ENCODE measurements at places on chromosomes 7 and 10.

DNA sequence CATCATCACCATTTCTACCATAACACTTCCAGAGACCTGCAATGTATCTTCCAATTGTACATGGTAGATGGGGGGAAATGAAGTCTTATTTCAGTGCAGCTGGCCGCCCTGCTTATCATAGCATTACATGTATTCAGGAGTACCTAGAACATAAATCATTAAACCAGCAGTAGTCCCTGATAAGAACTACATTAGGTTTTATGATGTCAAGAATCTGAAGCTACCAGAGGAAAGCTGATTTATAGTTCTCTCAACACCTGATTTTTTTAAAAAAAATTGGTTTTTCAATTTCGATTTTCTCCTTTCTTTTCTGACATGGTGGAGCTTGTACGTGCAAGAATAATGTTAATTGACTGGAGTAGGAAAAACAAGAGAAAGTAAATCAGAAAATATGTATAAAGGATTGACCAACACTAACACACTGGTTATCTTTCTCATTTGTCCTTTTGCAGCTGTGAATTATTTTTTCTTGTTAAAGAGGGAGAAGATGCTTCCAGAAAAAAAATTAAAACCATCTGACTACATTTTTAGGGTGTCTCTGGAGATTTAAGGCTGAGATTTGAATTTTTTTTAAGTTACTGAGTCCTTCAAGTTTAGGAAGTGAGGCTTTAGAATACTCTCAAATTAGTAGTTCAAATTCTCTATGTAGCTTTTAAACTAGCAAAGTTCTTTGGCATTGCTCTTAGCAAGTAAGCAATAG is 59.1 kb downstream of the CSTF2T start:
- DNase-seq, result peak; percentile 39

GRCh38 chr10:92734301-92734700 is 44.5 kb downstream of the HHEX start:
- no peak for DNase-seq

- DNase-seq, result no peak
These were observed 14.6 kb downstream of the PALS2 start for GRCh38 chr7:24587853-24588252.

DNA sequence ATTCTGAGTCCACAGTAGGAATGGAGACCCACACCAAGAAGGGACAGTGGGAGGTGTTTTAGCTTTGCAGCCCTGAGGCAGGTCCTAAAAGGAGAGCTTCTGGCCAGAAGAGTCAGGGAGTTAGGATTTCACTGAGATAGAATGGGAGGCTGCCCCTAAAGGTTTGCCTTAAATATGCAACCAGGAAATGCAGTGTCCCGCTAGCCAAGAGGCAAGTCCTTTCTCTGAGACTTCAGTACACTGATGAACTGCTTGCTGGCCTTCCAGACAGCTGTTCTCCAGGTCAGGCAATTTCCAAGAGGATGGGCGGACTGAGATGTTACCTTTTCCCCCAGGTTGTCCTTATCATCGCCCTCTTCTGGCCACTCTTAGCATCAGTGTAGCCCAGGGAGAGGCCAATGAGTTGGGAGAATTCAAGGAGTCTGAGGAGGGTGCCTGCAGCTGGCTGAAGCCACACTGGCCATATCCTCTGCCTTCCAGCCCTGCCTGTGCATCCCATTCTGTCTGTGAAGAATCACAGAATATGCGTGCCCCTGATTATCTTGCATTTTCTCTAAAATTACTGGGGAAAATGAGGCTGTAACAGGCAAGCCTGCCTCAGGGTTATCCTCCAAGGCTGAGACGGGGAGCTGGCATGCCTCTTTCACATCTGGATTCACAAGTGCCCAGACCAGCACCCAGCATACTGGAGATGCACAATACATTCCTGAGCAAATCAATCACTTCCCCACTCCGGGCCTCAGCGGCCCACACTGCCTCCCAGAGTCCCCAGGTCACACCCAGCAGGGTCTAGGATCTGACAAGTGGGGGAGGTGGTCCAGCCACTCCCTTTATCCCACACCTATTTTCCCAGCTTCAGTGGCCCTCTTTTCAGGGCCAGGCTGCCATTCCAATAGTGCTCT is 2.4 kb downstream of the TLL2 start:
- no peak for DNase-seq

GRCh38 chr10:99798920-99799319 is 16.5 kb downstream of the ABCC2 start:
- DNase-seq, result no peak

GRCh38 chr7:81155654-81156373 is 237.0 kb upstream of the SEMA3C start:
- DNase-seq, result no peak

DNA sequence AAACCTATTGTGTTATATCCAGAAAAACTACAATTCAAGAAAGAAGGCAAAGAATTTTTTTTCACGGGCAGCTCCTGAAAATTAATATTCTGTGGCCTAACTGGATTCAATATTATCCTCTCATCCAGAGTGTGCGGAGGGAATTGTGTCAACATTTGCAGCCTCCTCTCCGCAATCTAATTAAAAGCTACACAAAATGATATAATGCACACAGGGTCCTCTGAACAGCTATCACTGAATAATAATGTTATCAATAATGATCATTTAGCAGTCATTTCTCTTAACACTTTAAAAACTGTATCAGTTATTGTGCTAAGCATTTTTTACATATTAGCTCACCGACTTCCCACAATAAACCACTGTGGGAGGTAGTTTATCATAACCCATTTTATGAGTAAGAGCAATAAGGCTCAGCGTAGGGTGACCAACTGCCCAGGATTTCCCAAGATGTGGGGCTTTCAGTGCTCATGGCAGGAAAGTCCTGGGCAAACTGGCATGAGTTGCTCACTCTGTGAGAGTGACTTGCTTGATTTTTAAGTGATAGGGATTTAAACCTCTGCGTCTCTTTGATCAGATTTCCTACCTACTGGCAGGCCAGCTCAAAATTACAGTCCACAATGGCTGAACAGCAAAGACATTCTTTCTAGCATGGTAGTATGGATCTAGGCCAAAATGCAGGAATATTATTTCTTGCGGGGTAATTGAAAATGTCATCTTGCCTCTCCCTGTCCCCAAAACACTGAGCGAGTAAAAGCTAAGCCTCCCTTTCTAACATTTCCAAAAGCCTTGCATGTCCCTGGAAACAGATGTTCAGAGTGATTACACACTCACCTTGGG is 65.7 kb downstream of the AOAH start:
- peak; percentile 65 for DNase-seq

DNA sequence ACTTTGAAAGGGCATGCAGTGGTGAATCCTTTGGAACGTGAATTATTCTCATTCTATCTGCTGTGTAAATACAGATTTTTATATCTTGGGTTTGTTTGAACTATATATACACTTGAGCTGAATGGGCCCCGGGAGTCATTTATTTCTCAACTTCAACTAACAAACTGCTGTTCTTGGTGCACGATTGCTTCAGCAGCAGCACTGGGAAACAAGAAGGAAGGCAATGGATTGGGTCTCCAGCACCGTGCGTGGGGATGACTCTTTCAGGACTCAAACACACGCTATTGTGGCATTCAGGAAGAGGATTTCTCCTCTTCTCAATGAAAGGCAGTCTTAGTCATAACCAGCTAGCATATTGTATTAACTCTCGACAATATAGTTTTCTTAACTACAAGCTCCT is 226.0 kb upstream of the NFE2L3 start:
- no peak for DNase-seq

GRCh38 chr7:158125721-158126120 is 461.9 kb downstream of the PTPRN2 start:
- DNase-seq, result no peak

DNA sequence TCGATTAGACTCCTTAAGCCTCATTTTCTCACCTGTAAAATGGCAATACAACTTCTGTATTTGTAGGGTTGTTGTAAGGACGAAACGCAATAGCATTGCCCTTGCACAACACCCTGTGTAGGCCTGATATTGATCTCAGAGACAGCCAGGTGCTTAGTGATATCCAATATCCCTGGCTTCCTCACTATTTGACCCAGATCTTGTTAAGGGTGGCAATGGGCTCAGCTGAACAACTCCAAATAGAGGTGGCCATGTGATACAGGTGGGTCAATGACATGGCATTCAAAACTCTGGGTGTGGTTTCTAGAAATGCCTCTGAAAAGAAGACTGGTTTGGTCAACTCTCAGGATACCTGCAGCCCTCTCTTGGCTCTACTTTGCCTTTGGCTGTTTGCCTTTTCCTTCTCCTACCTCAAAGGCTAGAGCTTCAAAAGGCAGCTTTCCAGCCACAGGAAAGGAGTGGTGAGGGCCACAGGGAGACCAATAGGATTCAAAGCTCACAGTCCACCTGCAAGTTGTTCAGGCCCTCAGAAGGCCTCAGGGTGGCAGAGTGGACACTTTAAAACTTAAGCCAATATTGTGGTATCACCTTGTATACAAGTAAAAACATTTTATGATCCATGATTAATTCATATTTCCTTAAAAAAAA is 14.9 kb upstream of the GATAD1 start:
- no peak for DNase-seq
